Small intestine (tissue), 16 donors: ENCODE measurements at places on chromosomes 12 and 14. TPM values are rescaled to one million over a fixed set of nuclear protein-coding genes. Genes with fewer than 3 reads are reported as not detected.

The CRIP1 gene
- polyA plus RNA-seq, result 623 TPM

The CDKN3 gene
- 10.1 TPM for polyA plus RNA-seq

The RBM23 gene
- 36.7 TPM for polyA plus RNA-seq

- no peak for DNase-seq
- H3K4me1 ChIP-seq, result no peaks in the 10 kb centered on the region
- H3K27ac ChIP-seq, result no peak overlapping the region
Measured at GRCh38 chr12:89140141-89140540, 212.2 kb downstream of the DUSP6 start.

DNA sequence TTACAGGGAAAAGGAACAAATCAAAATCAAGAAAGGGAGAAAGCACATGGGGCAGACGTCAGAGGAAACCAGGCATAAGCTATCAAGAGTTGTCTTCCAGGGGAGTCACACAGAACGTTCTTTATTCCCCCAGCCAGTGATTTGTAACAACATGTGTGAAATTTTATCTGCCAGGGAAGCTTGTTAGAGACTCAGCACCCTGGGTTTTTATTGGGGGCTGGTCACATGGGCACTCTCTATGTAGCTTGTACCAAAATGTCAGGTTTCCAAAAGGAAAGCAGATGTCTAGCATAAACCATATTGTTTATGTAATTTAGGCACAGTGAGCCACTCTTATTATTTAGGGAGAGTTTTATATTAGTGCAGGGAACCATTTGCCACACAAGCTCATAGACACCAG is 440.4 kb upstream of the DCN start:
- H3K4me1 ChIP-seq, result no peaks in the 10 kb centered on the region
- H3K27me3 ChIP-seq, result no peaks in the 10 kb centered on the region
- no peak overlapping the region for H3K4me3 ChIP-seq
- no peak overlapping the region for H3K27ac ChIP-seq
- H3K36me3 ChIP-seq, result no peaks in the 10 kb centered on the region

DNA sequence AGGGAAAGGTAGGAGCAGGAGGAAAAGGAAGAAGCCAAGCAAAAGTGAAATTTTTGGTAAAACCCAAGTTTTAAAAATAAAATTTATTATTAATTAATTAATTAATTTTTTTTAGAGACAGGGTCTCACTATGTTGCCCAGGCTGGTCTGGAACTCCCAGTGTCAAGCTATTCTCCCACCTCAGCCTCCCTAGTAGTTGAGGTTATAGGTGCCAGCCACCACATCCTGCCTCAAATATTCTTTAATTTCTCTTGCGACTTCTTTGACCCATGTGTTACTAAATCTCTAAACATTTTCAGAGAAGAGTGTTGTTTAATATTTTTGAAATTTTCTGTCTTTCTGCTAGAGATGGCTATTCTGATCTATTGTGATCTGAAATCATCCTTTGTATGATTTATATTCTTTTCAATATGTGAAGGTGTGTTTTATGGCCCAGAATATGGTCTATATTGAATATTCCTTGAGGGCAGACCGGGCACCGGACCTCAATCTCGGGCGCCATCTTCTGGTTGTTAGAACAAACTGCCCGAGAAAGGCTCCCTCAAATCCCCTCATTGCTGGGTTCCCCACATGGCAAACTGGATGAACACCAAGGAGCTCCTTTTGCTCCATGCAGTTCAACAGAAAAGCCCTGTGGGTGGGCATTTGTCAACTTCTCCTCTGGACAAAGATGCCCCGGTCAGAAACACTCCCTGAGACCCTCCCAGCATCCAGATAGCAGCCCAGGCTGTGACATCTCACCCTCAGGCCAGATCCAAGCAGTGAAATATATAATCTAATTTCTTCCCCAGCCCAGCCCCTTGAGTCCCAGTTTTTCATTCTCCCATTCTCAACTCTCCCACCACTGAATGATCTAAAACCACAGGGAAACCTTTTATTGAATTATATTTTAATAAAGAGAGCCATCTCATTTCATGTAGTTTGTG is 110.5 kb downstream of the ASCL4 start:
- H3K36me3 ChIP-seq, result no peaks in the 10 kb centered on the region
- DNase-seq, result peak; percentile 59

- no peaks in the 10 kb centered on the region for H3K36me3 ChIP-seq
- H3K27ac ChIP-seq, result no peak overlapping the region
- H3K4me3 ChIP-seq, result no peak overlapping the region
- no peaks in the 10 kb centered on the region for H3K27me3 ChIP-seq
- no peaks in the 10 kb centered on the region for H3K4me1 ChIP-seq
Measured at GRCh38 chr14:98579140-98579539, 692.9 kb downstream of the BCL11B start.

The ADCY4 gene
- 3.4 TPM for polyA plus RNA-seq

- H3K4me3 ChIP-seq, result no peak overlapping the region
- no peak for DNase-seq
- no peaks in the 10 kb centered on the region for H3K36me3 ChIP-seq
- peaks cover 5% of the 10 kb centered on the region for H3K27me3 ChIP-seq
- H3K27ac ChIP-seq, result no peak overlapping the region
- no peaks in the 10 kb centered on the region for H3K4me1 ChIP-seq
Measured at GRCh38 chr14:69982220-69982839, 103.1 kb downstream of the SMOC1 start.

The TMPO gene
- polyA plus RNA-seq, result 24.4 TPM

- H3K27ac ChIP-seq, result peak overlapping the region; percentile 82
- DNase-seq, result peak; percentile 98
- peaks cover 23% of the 10 kb centered on the region for H3K4me1 ChIP-seq
- no peaks in the 10 kb centered on the region for H3K27me3 ChIP-seq
Measured at GRCh38 chr12:6946033-6946919, 2.5 kb downstream of the C12orf57 start.

The CISTR gene
- polyA plus RNA-seq, result not detected

- H3K27me3 ChIP-seq, result no peaks in the 10 kb centered on the region
- no peaks in the 10 kb centered on the region for H3K4me1 ChIP-seq
- no peak for DNase-seq
Measured at GRCh38 chr14:61253064-61253738, 27.9 kb downstream of the TMEM30B start.

- no peak overlapping the region for H3K4me3 ChIP-seq
- no peak for DNase-seq
- no peaks in the 10 kb centered on the region for H3K27me3 ChIP-seq
- no peaks in the 10 kb centered on the region for H3K4me1 ChIP-seq
- H3K36me3 ChIP-seq, result no peaks in the 10 kb centered on the region
Measured at GRCh38 chr14:90894241-90894640, 78.0 kb upstream of the TTC7B start.

The MYF5 gene
- 0.10 TPM for polyA plus RNA-seq

DNA sequence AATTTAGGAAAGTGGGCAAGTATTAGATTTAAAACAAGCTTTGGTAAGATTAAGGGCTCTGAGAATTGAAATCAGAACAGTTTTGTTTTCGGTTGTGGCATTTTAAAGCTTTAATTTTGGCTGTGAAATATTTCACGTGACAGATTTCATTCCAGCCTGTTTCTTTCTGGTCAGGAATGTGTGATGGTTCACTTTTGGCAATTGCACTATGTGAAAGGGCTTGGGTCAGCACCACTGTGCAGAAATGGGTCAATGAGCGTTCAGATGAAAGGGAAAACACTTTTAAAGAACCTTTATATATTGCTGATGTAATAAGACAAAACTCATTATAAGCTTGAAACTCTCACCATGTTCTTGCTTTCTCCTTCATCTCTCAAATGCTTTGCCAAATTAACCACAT is 17.1 kb downstream of the NUBPL start:
- H3K27ac ChIP-seq, result no peak overlapping the region
- no peak overlapping the region for H3K4me3 ChIP-seq
- H3K27me3 ChIP-seq, result no peaks in the 10 kb centered on the region
- no peaks in the 10 kb centered on the region for H3K36me3 ChIP-seq

GRCh38 chr14:32457213-32457920 is 128.3 kb downstream of the AKAP6 start:
- H3K4me3 ChIP-seq, result no peak overlapping the region
- DNase-seq, result no peak
- H3K27ac ChIP-seq, result no peak overlapping the region
- H3K4me1 ChIP-seq, result no peaks in the 10 kb centered on the region
- no peaks in the 10 kb centered on the region for H3K36me3 ChIP-seq
